Stimulated activated CD8-positive, alpha-beta memory T cell treated with anti-CD3 and anti-CD28 coated beads, Interleukin-15, amount 100 ng/mL, for 48 hours (primary cell): ENCODE measurements at places on chromosomes 3 and 15.

- no peak for DNase-seq
These were observed 11.3 kb downstream of the NRROS start for GRCh38 chr3:196650740-196651311.

DNA sequence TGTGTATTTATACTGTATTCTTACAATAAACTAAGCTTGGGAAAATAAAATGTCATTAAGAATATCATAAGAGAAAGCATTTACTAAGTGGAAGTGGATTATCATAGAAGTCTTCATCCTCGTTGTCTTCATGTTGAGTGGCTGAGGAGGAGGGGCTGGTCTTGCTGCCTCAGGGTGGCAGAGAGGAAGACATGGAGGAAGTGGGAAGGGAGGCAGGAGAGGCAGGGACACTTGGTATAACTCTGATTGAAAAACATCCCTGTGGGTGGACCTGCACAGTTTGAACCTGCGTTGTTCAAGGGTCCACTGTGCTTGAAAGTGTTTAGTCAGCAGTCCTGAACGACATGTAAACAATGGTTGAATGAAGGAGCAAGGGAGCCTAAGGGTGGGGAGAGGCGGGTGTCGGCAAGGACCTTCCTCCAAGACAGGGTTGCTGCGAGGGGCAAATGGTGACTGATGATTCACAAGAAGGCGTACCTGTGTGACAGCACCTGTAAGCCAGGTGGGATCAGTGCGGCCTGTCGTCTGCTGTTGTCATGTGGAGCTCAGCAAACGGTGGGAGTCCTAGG is 103.8 kb upstream of the KLF13 start:
- DNase-seq, result no peak

DNA sequence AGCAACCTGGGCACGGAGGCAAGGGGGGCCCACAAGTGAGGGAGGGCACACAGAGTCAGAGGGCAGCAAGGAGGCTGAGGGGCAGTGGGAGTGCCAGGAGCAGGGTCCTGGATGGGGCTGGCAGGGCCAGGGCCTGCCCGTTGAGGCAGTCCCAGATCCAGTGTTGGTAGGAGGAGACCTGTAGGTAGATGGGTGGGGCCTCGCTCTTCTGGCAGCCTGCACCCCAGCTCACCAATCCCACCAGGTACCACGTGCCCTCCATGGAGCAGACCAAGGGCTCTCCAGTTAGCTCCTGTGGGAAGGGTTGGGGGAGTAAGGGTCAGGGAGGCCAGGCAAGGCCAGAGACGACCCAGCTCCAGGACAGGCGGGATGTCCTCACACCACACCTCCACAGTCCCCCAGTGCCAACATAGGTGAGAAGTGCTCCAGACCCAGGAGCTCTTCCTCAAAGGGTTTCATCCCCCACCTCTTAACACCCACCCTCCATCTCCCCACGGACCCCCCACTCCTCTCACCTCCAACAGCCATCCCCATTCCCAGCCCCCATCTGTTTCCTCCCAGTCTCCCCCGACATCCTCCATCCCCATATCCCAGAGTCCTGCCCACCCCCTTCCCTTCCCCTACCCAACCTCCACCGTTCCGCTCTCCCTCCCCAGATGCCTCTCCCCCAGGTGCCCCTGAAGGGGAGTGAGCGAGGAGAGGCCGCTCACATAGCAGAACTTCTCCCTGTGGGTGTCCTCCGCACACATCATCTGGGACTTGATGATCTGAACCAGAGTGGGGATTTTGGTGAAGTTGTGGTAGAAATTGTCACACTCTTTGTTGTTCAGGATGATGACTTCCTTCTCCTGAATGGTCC is 5.2 kb downstream of the PRSS50 start:
- no peak for DNase-seq

GRCh38 chr3:178313716-178314115 is 222.5 kb upstream of the KCNMB2 start:
- no peak for DNase-seq

GRCh38 chr3:188607805-188608315 is 453.9 kb downstream of the LPP start:
- no peak for DNase-seq

GRCh38 chr3:127750226-127751031 is 71.9 kb downstream of the MGLL start:
- no peak for DNase-seq

GRCh38 chr3:56926947-56927282 is 125.2 kb upstream of the ARHGEF3 start:
- no peak for DNase-seq

DNA sequence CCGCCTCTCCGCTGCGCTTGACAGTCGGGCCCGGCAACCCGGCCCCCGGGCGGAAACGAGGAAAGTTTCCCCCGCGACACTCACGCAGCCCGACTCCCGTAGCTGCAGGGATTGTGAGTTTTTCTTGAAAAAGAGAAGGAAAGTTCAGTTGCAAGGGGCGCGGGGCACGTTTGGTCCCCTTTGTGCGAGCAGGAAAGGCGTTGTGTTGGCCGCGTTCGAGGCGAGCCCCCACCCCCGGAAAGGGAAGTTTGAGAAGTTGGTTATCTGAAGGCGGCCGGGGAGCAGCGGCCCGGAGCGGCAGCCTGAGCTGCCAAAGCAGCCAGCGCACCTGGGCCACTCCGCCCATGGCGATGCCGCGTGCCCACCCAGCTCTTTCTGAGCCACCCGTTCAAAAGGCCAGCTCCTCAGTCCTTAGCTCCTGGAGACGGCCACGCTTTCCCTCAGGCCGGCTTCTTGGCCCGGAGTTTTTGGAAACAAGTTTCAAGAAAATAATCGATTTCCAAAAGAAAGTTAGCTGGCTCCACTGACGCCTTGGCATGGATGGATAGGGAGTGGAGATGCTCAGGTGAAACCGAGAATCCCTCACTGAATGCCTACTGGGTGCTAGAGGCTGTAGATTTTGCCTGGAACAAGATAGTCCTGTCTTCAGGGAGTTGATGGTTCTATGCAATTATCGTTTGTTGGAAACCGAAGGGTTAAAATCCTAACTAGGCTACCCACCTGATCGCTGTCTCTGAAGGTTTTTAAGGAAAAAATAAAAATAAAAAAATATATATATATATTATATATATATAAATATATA is 832 bp downstream of the TGFBR2 start:
- DNase-seq, result peak; percentile 49

DNA sequence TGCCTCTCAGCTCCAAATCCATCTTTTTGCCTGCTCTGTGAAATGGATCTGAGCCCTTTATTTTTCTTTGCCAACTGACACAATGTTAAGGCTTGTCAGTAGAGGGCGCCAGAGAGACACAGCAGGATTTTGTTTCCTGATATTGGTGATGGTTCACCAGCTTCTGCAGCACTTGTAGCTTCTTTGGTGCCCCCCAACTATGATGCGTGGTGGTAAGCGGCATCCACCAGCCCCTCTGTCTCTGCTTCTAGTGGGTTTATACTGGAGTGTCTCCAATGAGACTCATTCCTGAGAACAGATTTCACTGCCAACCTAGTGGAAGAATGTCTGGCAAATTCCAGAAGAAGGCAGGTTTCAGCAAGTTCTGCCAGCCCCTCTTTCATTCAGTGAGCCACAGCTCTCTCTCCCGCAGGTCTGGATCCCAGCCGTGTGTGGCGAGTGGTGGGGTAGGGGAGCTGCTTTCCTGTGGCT is 471.9 kb upstream of the FRG2C start:
- DNase-seq, result no peak

DNA sequence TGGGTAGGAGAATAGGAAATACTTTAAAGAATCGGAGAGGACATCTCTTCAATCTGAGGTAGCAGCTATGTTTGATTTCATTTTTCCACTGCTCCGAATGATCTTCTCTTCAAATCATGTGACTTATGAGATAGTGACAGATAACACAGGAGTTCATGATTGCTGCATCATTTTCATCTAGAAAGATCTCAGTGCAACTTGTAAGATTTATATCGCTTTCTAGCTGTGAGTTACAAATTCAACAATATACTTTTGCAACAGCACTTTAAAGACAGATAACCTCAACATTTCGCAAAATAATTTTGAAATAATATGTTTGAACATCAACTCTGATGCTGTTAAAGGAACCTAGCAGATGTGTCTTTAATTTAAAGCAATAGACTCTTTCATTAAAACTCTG is 99.9 kb upstream of the CCDC80 start:
- DNase-seq, result no peak
